OCI-LY7 (cell line): ENCODE measurements at places on chromosomes 12 and 14.

- peak; percentile 59 for DNase-seq
Observed at GRCh38 chr12:121579190-121579791, 1.5 kb downstream of the KDM2B start.

- no peak for DNase-seq
Observed at GRCh38 chr12:51536159-51536558, 54.9 kb upstream of the SCN8A start.

GRCh38 chr12:121214166-121214777 is 4.3 kb downstream of the P2RX4 start:
- no peak for DNase-seq

DNA sequence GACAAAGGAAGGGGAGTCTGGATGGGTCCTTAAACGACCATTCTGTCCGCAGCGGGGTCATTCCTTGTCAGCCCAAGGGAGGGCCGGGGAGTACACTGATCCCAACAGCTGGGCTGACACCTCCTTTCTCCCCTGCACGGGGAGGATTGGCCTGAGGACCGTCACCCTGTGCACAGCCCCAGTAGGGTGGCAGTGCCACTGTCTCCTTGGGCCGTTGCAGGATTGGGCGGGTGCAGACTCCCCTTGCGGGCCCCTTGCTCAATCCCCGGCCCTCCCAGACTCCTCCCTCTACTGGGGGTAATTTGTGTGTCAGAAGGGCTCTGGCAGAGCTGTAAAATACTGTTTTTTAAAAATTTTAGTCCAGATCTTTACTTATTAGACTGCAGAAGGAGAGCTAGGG is 12.6 kb upstream of the AMN start:
- DNase-seq = no peak

GRCh38 chr12:127280393-127281275 is 986.3 kb upstream of the TMEM132C start:
- DNase-seq = peak; percentile 39

DNA sequence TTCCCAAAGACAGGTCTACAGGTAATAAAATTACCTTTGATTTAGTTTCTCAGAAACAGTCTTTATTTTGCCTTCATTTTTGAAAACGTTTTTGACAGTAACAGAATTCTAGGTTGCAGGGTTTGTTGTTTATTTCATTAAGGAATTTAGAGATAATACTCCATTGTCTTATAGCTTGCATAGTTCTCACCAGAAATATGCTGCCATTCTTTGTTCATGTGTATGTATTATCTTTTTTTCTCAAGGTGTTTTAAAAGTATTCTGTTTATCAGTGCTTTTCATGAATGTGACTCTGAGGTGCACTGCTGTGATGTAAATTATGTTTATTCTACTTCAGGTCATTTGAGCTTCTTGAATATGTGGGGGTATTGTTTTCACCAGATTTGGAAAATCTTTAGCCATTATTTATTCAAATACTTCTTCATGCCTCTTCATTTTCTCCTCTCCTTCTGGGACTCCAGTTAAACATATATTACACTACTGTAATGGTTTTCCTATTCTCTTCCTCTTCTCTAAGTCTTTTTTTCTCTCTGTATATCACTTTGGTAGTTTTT is 32.7 kb downstream of the ZNF605 start:
- DNase-seq = no peak

GRCh38 chr12:2675776-2676175 is 119.0 kb upstream of the FKBP4 start:
- no peak for DNase-seq

DNA sequence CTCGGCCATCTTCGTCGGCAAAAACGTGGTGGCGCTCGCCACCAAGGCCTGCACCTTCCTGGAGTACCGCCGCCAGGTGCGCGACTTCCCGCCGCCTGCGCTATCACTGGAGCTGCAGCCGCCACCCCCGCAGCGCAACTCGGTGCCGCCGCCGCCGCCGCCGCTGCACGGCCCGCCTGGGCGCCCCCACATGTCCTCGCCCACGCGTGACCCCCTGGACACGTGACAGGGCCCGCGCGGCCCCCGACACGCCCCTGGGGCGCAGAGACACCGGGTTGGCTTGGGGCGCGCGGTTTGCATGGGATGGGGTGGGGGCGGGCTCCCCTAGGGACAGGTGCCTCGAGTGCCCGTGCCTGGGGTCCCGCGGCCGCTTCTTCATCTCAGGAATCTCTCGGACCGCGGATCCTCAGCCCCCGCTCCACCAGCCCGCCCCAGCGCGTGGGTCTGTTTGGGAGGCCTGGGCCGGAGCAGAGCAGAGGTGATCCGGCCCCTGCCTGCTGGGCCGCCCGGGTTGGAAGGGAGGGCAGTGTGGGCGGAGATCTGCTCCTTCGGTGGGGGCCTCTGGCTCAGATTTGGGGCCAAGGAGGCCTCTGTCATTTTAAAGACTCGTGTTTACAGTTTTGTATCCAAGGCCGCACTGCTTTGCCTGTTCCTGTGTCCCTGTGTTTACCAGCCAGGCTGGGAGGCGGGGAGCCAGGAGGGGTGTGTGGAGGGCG is 3.3 kb downstream of the TMEM121 start:
- DNase-seq = peak; percentile 12

DNA sequence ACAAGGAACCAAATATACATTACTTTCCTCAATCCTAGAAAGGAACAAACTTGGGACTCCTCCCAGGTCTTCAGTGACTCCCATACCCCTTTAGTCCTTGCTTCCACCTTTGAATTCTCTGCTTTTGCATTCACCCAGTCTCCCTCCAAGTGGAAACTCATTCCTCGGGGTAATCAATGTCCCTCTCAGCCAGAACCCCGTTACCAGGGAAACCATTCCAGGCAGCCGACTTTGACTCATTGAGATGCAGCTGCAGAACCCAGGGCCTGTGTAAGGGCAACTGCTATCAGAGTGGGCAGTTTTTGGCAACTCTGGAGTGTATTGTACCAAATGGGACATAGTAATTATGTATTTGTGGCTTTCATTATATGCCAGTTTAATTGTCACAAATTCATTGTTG is 186.2 kb downstream of the NRXN3 start:
- no peak for DNase-seq
